ENCODE measurements at places on chromosomes 12 and 14.

DNA sequence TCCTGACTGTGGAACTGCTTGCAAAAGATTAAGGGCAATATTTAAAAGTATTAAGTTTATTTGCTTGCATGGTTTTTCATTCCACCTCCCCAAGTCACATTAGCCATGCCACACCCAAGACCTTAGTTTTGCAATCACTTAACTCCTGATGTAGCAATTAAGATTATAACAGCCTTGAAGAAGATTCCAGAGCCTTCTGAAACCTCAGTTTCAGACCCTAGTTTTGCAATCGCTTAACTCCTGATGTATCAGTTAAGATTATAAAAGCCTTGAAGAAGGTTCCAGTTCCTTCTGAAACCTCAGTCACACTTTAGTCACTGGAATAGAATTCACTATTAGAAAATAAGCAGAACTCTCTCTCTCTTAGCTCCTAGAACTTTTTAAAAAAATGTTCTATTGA, 42.7 kb upstream of the DCN start:
- DNase-seq = no peak

DNA sequence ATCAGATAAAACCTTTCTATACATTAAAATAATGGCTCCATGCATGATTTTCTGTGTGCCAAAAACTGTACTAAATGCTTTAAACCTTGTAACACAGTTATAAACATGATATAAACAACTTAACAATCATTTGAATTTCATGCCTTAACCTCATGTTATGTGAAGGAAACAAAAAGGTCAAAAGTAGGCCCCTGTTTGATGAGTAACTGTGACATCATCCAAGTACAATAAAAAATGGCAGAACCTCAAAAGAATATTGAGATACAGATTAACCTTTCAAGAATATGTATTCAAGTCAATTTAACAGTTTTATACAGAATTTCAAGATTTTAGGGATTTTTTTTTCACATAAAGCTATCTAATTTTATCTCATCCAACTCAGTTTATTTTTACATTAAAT, 310.7 kb upstream of the DCN start:
- DNase-seq = no peak

DNA sequence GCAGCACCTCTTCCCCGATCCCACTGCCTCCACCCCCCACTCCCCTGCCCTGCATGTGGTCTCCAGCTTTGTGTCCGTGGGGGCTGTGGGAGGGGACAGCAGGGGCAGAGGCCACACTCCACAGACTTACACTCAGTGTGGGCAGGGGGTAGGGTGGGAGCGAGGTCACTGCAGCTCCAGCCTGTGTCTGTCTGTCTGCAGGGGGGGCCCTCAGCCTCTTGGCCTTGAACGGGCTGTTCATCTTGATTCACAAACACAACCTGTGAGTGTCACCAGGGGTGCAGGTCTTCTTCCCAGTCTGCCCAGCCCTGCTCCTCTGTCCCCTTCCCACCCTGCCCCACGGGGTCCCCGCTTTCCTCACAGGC, 6.5 kb downstream of the NOC4L start:
- no peak for DNase-seq

DNA sequence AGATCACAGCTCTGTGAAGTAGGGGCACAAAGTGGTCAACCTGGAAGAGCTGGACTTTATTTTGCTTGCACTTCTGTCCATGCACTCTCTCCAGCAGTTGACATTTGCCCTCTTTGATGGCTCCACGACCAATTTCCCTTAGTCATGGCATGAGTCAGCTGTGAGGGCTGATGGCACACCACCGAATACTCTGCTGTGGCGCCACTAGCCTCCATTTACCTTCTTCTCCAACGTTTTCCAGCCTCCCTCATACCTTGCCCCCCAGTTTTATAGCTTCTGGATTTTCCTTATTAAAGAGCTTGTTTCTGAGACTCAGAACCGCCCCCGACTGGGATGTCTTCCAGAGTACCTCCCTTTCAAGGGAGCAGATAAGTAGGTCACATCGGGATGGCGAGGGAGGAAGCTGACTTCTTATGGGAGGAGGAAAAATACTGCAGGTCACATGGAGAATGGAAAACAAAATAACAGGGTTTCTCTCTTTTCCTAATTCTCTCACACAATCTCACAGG, 17.6 kb downstream of the NINJ2 start:
- DNase-seq = no peak

- no peak for DNase-seq
These were observed 122.8 kb upstream of the RTL1 start for GRCh38 chr14:101026341-101026740.

GRCh38 chr12:69129564-69129963, 109.8 kb upstream of the CPSF6 start:
- DNase-seq = no peak

GRCh38 chr12:117890137-117890536, 78.7 kb downstream of the KSR2 start:
- no peak for DNase-seq

- DNase-seq = no peak
These were observed 282.3 kb upstream of the DIO2 start for GRCh38 chr14:80493620-80494019.

DNA sequence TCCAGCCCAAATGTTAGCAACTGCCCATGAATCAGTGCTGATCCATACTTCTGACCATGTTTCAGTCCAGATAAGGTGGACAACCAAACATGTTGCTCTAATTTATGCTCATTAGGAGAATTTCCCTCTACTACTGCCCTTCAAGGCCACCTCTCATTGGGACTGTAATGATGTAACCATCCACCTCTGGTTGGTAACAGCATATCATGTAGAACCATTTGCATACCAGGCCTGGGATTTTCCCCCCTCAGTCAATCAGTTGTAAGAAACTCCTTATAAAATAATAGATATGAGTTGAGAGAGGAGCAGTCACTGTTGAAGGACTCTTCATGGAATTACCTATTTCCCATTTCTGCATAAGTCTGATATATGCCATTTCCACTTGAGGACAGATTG, 17.8 kb upstream of the YAF2 start:
- DNase-seq = no peak

- DNase-seq = no peak
These were observed 174.4 kb upstream of the RPH3A start for GRCh38 chr12:112617153-112617505.

- DNase-seq = no peak
These were observed 44.3 kb downstream of the SCN8A start for GRCh38 chr12:51635346-51635745.

DNA sequence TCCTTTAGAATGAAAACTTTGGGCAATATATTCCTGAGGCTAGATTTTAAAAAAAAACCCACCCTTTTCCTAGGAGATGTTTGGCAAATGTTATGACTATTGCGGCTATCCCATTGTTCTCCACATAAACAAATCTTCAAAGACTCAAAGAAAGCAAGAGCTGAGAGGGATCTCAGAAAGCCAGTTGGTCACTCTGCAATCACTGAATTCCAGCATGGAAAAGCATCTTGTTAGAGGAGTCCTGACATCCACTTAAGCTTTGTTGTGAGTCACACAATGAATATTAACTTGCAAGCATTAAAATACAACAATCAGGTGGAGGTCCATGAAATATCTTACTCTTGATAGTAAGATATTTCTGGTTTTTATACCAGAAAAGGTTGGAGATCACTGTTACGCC, 11.0 kb upstream of the PTPRB start:
- DNase-seq = no peak

- DNase-seq = peak; percentile 22
These were observed at the start of gene TMTC1 for GRCh38 chr12:29783773-29784666. TSS of gene TMTC1 (minus strand) at chr12:29783942. CDS start at chr12:29783751, 191 bp downstream.

GRCh38 chr14:101666264-101666663, 95.2 kb upstream of the PPP2R5C start:
- DNase-seq = no peak

GRCh38 chr14:103058164-103059055, 1.1 kb upstream of the CDC42BPB start:
- no peak for DNase-seq

GRCh38 chr14:31876741-31877140, 200.4 kb upstream of the ARHGAP5 start:
- DNase-seq = no peak

- no peak for DNase-seq
These were observed 28.2 kb downstream of the LTBP2 start for GRCh38 chr14:74583689-74584434.

- DNase-seq = no peak
These were observed 83.3 kb downstream of the DAAM1 start for GRCh38 chr14:59271734-59272133.

GRCh38 chr12:100668945-100669536, 95.6 kb downstream of the GAS2L3 start:
- peak; percentile 73 for DNase-seq

GRCh38 chr12:21697904-21698630, 40.4 kb upstream of the LDHB start:
- peak; percentile 6 for DNase-seq

- no peak for DNase-seq
These were observed 53.4 kb upstream of the ANO4 start for GRCh38 chr12:100741084-100741711.

DNA sequence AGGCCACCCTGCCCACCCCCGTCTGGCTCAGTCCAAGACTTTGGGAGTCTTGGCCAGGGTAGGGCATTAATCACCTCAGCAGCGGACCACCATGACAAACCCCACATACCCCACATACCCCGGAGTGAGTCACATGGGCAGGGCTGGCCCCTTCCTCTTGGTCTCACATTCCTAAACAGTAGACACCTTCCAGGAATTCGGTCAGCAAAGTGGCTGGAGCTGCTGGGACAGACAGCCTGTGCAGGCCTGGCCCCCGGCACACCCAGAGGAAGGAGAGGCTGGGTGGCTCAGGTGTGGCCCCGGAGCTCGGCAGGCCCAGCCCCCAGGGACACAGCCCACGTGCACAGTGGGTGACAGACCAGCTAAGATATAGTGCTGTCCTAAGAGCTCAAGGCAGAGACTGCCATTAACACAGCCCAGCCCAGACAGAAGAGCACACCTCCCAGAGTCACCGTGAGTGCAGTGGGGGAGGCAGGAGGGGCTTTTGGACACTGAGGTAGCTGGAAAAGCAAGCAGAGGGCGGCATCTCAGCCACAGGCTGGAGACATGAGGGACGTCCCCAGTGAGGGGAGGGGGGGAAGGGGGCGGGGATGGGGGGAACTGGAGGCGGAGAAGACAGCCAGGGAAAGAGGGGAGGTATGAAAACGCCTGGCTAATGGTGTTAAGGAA, 24.0 kb downstream of the CCDC85C start:
- peak; percentile 9 for DNase-seq

GRCh38 chr12:86838711-86839110, 582.5 kb upstream of the MGAT4C start:
- no peak for DNase-seq

GRCh38 chr14:76901171-76902055, 75.2 kb downstream of the LRRC74A start:
- peak; percentile 8 for DNase-seq

- no peak for DNase-seq
These were observed 54.1 kb upstream of the FERMT2 start for GRCh38 chr14:53004976-53005375.

- no peak for DNase-seq
These were observed 8.0 kb downstream of the PTPN21 start for GRCh38 chr14:88546621-88547385.

GRCh38 chr14:32367516-32367915, 38.4 kb downstream of the AKAP6 start:
- no peak for DNase-seq

- no peak for DNase-seq
These were observed 1.6 kb downstream of the CISTR start for GRCh38 chr12:53749986-53750811.

DNA sequence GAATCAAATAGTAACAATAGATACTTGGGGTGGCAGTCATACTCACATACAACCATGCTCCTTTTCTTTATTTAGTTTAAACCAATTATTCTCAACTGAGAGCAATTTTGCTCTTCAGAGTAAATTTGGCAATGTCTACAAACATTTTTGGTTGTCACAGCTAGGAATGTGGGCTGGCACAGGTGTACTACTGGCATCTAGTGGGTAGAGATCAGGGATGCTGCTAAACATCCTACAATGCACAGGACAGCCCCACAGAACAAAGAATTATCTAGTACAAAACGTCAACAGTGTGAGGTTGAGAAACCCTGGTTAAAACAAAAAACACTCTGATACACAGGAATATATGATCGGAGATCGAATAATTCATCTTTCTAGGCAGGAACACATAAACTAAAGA, 186.5 kb downstream of the NELL2 start:
- DNase-seq = no peak

GRCh38 chr14:64060648-64061096, 207.9 kb downstream of the SYNE2 start:
- no peak for DNase-seq

- peak; percentile 68 for DNase-seq
These were observed 124.3 kb upstream of the SLC38A4 start for GRCh38 chr12:46950094-46950493.

GRCh38 chr12:107510211-107510610, 175.4 kb upstream of the PWP1 start:
- no peak for DNase-seq

GRCh38 chr14:73462048-73462715, 3.8 kb upstream of the NUMB start:
- no peak for DNase-seq

GRCh38 chr12:42372154-42372791, 46.3 kb downstream of the PPHLN1 start:
- peak; percentile 7 for DNase-seq

- no peak for DNase-seq
These were observed 3.9 kb upstream of the POC1B start for GRCh38 chr12:89529738-89530137.

- DNase-seq = peak; percentile 78
These were observed 164.5 kb downstream of the SLC38A4 start for GRCh38 chr12:46661110-46661845.

- DNase-seq = no peak
These were observed 220.1 kb downstream of the SOX5 start for GRCh38 chr12:23729359-23729758.

DNA sequence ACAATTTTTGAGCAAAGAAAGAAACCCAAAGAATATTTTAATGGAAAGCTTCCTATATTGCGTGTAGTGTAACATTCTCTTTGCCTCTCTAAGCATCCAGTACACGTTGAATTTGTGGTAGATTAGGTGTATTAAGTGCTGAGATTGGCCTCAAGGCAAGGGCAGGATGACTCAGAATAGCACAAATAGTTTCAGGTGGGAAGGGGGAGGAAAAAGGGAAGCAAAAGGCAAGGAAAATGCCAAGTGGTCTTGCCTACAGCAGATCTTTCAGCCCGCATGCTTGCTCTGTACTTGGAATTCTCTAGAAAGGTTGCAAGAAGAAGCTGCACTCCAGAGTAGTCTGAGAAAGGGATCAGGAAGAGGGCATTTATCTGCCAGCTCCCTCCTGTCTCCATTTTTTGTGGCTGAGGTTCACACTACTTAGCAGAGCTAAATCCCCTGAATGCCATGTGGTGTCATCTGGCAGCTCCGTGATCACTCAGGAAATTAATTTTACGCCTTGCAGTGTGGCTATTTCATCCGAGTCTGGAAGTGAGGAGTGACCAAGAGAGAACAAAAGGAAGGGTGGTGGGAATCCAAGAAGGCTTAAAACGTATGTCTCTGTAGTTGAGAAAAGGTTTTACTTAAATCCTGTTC, 28.5 kb downstream of the CDKN1B start:
- no peak for DNase-seq
